ENCODE measurements at places on chromosomes 11 and 22.

DNA sequence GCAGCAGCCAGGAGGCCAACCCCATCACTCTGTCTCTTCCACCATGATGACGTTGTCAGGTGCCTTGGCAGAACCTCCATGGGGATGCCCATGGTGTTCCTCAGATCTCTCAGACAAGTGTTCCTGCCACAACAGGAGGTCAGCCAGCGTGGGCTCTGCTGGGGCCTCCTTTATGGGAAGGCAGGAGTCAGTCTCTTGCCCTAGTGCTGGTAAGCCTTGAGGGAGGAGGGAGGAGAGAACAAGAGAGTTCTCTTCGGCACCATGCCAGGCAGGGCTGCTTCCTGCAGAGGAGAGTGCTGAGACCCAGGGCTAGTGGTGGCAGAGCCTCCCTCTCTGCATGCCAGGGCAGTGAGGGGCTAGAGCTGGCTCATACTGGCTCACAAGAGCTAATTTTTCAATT, 32.5 kb downstream of the GNAZ start:
- no peak for DNase-seq

GRCh38 chr11:3164552-3165151, 458 bp downstream of the OSBPL5 start:
- DNase-seq = no peak

GRCh38 chr11:62542750-62543567, 3.6 kb downstream of the AHNAK start:
- DNase-seq = peak; percentile 59

GRCh38 chr11:128803011-128803410, 64.1 kb downstream of the KCNJ1 start:
- DNase-seq = no peak

GRCh38 chr11:85699957-85700741, 14.2 kb upstream of the CCDC89 start:
- no peak for DNase-seq

GRCh38 chr22:37235897-37236607, 8.0 kb downstream of the RAC2 start:
- DNase-seq = no peak

DNA sequence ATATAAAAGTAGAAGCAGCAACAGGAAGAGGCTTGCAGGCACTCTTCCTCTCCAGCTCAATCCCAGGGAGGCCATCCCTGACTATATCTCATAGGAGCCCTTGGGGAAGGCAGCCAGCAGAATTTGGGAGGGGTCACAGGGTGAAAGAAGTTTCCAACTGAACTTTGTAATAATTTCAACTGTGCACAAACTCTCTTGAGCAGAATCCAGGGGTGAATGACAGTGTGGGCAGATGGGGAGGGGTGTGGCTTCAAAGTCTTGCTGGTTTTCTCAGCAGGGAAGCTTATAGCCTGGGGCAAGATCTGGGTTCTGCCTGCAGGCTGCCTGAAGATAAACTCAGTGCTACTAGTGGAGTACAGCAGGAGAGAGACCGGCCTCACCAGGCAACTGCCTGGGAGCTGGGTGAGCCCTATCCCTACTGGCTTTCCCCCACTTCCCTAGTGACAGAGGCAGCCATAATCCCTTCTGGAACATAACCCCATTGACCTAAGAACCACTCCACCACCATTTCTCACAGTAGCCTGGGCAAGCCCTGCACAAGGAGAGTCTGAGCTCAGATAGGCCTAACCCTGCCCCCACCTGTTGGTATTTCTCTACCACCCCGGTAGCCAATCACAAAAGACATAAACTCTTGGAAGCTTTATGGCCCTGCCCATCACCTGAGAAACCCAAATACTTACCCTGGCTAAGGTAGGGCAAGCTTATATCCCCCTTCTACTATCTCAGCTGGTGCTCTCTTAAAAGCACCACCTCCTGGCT, 17.8 kb upstream of the TTC12 start:
- DNase-seq = no peak

DNA sequence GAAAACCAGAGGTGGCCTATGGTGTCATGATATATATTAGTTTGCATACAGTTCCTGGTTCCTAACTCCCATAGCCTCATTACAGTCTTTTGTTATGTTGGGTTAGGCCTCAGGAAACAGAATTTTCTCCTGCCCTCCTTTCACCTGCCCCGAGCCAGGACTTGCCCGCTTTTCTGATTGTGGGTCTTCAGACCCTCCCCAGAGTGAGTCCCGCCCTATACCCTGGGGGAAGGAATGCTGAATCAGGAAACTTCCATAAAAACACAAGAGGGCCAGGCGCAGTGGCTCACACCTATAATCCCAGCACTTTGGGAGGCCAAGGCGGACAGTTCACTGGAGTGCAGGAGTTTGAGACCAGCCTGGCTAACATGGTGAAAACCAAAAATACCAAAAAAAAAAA, 70.9 kb downstream of the SLC35F2 start:
- DNase-seq = no peak

DNA sequence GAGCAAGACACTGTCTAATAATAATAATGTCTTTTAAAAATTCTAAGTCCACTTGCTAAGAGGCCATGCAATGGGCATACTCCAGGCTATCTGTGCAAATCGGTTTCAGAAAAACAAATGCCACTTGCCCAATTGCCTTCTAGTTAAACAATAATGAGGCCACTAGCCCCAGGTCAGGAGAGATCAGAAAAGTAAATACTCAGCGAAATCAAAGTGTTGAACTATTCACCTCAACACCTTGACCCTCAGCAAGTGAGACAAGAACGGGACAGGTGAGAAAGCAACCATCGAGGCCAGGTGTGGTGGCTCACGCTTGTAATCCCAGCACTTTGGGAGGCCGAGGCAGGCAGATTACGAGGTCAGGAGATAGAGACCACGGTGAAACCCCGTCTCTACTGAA, 72.3 kb upstream of the SYN3 start:
- no peak for DNase-seq

- DNase-seq = no peak
Observed at GRCh38 chr11:65884716-65885092, 3.6 kb downstream of the FIBP start.

- DNase-seq = no peak
Observed at GRCh38 chr22:43884600-43885318, 7.1 kb downstream of the PNPLA5 start.

DNA sequence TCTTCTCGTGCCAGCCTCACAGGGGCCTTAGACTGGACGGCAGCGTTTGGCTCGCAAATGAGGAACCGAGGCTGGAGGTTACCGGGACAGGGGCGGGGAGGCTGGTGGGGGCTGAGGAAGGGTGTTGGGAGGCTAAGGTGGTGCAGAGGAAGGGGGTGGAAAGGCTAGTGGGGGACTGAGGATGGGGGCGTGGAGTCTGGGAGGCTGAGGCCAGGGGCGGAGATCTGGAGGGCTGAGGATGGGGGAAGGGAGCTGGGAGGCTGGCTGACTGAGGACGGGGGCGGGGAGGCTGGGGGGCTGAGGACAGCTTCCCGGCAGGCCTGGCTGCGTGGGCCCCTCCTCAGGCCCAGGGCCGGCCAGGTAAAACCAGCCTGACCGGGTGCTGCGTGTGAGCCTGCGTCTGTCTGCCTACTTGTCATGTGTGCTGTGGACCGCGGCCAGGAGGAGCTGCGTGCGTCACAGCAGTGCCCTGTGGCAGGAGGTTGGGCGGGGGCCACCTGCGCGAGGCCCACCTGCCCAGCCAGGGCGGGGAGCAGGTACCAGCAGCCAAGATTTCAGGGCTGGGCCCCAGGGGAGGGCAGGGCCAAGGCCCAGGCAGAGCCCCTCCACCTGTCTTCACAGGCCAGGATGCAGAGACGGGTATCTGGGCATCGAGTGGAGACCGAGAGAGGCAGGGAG, 9.4 kb upstream of the PIM3 start:
- no peak for DNase-seq

DNA sequence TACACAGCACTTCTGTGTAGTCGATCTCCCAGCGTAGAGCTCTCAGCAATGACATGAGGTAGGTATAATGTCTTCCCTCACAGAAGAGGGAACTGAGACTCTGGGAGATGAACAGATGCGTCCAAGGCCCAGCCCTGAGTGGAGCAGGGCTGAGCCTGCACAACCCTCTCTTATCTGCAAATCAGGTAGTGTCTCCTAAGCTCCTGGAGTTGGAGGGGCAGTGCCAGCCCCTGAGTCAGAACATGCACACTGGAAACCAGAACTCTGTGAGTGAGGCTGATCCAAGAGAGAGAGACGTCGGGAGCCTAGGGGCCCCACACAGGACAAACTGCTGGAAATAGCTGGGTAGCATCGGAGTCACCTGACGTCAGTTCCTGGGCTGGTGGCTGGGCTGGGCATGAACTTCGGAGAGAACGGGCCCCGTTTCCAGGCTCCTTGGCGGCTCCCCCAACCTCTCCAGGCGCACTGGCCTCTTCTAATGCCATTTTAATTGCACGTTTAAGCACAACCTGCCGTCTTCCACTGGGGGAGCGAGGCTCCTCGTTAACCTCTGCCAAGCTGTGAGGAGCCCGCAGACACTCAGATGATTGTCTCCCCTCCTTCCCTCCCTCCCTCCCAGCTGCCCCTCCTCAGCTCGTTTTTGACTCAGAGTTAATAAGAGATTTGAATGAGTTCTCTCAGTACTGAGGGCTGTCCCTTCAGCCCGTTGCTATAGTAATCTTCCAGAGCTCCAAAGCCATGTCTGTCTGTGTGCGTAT, 191.2 kb upstream of the TBCEL start:
- DNase-seq = no peak

GRCh38 chr11:121575250-121575962, 122.6 kb upstream of the SORL1-AS1 start:
- no peak for DNase-seq

DNA sequence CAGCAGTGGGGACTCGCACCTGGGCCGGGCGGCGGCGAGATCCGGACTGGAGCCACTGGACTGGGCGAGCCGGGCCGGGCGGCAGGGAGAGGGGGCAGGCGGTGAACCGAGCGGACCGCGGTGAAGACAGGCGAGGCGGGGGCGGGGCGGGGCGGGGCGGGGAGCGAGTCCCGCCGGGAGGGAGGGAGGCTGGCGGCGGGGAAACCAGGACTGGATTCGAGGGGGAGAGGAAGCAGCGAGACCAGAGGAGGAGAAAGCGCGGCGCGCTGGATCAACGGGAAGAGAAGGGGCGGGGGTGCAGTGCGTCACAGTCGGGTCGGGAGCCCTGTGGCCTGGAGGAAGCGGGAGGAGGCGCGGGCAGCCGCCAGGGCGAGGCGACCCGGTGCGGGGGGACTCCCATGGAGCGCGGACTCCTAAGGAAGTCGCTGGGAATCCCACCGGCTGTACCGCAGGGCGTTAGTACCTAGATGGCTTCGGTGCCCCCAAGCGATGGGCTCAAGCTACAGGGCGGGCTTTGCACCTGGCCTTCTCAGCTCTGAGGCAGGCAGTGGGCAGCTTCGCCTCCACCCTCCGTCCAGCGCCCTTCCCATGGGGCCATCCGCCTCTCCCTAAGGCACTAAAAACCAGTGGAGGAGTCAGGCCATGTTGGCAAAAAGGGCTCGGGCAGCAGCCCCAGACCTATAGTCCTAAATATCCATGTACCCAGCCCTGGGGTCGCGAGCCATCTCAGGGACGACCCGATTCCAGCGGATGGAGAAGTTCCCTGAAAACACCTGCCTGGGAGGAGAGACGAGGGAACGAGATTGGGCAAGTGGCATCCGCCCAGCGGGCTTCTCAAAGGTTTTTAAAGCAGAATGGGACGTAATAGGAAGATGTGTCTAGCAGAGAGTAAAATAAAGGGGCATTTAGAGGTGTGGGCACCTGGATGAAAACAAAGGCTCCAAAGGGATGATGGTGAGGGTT, at the start of gene TMEM121B:
TMEM121B (minus strand) TSS at position 128 of the 963 bp plus-strand sequence. CDS start 233 bp downstream, outside the sequence.
- DNase-seq = no peak

GRCh38 chr22:43397766-43398165, 14.0 kb upstream of the MPPED1 start:
- DNase-seq = no peak

DNA sequence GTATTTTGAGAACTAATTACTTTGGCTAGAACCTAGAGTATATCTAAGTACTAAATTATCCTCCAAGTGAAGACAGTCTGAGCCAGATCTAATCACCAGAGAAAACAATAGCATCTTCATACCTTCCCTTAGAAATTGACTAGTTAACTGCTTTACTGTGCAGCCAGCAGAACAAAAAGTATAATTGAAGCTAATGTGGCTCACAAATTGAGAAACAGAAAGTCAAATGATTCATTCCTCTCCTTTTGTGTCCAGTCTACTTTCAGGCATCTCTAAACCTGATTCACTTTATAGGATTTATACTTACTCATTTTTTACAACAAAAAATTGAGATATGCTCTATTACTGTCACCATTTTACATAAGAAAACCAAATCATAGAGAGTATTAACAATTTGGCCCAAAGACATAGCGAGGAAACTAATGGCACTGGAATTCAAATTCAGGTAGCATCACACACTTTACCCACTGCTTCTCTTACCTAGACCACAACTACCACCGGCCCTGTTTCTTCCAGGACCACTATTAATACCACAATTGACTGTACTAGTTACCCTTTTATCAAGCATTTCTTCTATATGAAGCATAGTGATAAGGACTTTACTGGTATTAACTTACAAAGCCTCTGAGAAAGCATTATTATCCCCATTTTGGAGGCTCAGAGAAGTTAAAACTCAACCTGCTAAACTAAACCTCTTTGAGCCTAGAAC, 1402.6 kb upstream of the TENM4 start:
- no peak for DNase-seq

DNA sequence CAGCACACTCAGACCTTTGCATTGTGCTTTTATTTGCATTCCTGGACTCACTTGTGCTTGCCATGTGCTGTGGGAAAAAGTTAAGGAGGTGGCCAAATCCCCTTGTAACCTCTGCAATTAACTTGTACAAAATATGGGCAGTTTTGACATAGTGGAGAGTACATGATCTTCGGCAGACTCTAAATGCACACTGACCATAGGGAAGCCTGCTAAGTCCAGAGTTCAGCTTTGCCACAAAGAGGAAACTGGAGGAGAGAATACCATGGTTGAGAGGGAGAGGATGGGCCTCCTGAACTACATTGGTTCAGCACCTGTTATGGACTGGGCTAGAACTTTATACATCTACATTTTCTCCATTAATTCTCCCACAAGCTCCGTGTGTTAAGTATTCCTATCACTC, 37.6 kb upstream of the CEP295 start:
- DNase-seq = no peak

- DNase-seq = no peak
Observed at GRCh38 chr11:35242412-35243242, 103.7 kb downstream of the CD44 start.

DNA sequence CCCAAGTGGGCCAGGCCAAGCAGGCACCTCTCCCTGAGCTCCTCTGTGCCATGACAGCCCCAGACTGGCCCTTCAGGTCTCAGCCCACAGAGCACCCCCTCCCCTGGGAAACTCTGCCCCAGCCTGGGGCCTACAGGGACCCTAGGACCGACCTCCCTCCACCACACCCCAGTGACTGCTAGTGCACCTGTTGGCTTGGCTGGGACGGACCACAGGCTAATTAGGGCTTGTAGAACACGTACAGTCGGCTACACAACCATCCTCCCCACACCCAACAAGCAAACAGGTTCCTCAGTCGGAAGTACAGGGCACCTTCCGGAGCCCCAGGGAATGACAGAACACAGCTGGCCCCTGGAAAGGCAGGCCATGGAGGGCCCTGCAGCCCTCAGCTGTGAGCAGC, 4.3 kb downstream of the SBF1 start:
- no peak for DNase-seq
